ENCODE measurements at places on chromosomes 3 and 15. TPM values are rescaled to one million over a fixed set of nuclear protein-coding genes. Genes with fewer than 3 reads are reported as not detected.

PEX5L gene
- 0.21 TPM for total RNA-seq

COMMD2 gene
- total RNA-seq: 33.5 TPM

TLNRD1 gene
- total RNA-seq: 33.8 TPM

GOLIM4 gene
- total RNA-seq: 17.5 TPM

PPM1L gene
- 1.0 TPM for total RNA-seq

ATP13A5 gene
- total RNA-seq: not detected

Measured in SK-MEL-5 (cell line).